ENCODE measurements at places on chromosomes 16 and 17.
A peak's percentile ranks its signal among the peaks of the same experiment; 100 is the strongest.

- DNase-seq: peak; percentile 64
Observed at GRCh38 chr17:19306160-19307111, 56.1 kb downstream of the B9D1 start.

GRCh38 chr17:6487251-6488007 lies 43.2 kb downstream of the PIMREG start:
- DNase-seq: no peak

DNA sequence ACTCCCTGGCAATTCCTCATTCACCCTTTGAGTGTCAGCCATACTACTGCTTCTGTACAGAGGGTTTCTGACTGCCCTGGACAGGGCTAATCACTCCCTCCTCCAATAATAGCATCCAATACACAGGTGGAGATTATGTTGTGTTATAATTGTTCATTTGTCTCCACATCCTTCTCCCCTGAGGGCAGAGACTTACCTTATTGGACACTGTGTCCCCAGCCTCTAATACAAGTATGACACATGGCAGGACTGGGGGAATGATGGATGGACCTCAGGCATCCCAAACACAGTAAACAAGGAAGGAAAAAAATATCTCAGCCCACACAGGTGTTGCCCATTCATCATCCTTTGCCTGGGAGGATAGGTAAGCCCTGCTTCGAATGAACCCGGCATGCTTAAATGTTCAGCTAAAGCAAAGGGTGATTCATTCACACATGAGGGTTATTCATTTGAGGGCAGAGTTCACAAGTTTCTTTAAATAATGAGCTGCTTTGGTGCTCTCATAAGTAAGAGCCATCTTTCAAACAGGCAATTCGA lies 34.8 kb downstream of the MMD start:
- no peak for DNase-seq

DNA sequence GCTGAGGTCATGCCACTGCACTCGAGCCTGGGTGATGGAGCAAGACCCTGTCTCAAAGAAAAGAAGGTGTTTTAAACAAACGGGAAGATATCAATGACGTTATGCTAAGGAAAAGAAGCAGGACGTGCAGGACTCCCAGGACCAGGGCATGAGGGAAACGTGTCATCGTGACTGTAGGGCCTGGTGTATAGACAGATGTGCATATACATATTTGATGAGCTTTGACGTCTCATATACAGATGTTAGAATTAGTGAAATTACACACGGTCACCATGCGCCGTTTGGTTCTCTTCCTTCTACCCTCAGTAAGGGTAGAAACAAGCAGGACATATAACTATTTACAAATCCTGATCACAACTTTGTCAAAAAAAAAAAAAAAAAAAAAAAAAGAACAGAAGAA lies 17.6 kb upstream of the PVALEF start:
- DNase-seq: no peak

- no peak for DNase-seq
Observed at GRCh38 chr16:79286646-79287423, 313.7 kb downstream of the MAF start.

DNA sequence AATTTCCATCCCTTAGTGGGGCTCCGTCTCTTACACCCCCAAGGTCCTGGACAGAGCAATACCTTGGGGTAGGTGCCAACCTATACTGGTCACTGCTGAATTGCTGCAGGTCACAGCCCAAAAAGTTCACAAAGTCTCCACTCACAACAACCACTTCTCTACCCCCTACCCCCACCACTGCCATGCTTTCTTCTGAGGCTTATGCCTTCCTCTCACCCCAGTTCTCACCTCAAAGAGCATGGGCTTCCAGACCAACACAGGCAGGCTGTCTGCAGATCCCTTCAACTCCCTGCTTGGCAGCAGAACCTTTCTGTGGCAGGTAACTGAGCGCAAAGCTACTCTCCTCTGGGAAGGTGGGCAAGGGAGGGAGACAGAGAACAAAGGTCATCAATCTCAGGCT lies 35.5 kb downstream of the C16orf78 start:
- DNase-seq: no peak

- no peak for DNase-seq
Observed at GRCh38 chr16:29852654-29853053, 10.4 kb downstream of the CDIPT start.

DNA sequence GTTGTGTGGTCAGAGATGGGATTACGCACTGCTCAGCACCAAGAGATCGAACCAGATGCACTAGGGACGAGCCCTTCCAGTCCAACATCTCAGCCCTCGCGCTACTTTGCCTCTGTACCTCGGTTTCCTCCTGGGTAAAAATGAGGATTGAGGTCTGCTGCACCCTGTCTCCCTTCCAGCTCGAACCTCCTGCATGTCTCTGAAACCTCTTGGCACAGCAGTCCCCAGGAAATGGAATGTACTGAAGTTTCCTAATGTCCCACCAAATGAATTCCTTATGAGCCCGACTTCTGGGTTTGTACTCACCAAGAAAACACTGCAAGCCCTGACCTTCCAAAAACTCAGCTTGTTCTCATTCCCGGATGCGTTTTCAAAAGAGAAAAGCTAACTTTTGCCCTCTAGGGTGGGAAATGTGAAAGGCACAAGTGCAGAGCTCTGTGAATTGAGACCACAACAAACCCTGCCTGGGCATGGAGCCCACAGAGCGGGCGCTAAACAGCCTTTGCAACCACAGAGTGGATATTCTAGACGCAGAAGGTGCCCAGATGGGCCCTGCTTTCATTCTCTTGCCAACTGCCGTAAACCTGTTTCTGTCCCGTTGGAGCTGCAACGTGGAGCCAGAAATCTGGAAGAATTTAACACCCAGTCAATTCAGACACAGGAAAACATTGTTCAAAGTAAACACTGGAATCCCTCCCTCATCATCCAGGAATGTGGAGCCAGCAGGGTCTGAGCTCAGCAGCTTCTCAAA lies 10.3 kb downstream of the CDRT4 start:
- no peak for DNase-seq

DNA sequence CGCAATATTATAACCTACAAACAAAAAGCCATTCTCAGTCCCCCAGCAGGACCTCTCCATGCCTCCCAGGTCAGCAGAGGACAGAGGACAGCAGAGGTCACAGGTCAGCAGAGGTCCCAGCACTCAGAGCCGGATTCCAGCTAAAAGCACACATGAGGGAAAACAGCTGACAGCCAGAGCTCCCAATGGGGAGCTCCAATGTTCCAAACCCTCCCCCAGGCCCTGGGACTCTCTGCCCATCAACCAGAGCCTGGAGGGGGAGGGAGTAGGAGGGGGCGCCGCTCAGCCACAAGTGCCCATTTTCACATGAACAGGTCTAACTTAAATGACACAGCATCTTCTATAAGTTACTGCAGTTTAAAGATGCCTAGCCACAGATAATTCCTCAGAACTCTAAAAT lies 77.5 kb downstream of the ANKRD11 start:
- DNase-seq: no peak

DNA sequence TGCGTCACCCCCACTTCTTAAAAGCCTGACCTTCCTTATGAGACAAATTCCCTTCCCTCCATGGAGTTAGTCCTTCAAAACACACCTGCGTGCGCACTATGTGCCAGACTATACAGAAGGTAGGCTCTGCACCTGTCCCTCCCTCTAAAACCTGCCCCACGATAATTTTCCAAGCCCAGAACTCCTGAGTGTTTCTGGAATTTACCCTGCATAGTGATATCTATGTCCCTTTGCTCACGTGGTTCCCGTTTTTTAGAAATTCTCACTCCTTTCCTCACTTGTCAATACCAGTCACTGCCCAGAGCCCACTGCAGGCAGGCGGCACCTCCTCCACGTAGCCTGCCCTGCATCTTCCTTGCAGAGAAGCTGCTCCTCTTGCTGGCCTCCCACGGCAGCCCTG lies 82.2 kb downstream of the SLC6A2 start:
- no peak for DNase-seq
